ENCODE measurements at places on chromosomes 6 and 20. TPM values are rescaled to one million over a fixed set of nuclear protein-coding genes. Genes with fewer than 3 reads are reported as not detected.

Gene GGTLC1
- total RNA-seq: not detected

Gene PDE7B
- 0.70 TPM for total RNA-seq

Gene MATN4
- total RNA-seq: not detected

Gene HMGN3
- total RNA-seq: 58.5 TPM

Gene ANKRD66
- total RNA-seq: not detected

DNA sequence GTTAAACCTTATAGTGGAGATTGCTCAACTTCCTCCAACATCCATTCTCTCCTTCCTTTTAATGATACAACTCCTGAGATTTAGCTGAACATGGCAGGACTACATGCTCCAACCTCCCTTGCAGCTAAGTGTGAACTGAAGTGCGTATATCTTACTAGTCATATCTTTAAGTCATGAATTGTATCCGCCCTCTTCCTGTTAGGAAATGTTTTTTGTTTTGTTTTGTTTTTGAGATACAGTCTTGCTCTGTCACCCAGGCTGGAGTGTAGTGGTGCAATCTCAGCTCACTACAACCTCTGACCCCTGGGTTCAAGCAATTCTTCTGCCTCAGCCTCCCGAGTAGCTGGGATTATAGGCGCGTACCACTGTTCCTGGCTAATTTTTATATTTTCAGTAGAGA is 8.8 kb upstream of the OSTM1 start:
- DNase-seq: no peak

DNA sequence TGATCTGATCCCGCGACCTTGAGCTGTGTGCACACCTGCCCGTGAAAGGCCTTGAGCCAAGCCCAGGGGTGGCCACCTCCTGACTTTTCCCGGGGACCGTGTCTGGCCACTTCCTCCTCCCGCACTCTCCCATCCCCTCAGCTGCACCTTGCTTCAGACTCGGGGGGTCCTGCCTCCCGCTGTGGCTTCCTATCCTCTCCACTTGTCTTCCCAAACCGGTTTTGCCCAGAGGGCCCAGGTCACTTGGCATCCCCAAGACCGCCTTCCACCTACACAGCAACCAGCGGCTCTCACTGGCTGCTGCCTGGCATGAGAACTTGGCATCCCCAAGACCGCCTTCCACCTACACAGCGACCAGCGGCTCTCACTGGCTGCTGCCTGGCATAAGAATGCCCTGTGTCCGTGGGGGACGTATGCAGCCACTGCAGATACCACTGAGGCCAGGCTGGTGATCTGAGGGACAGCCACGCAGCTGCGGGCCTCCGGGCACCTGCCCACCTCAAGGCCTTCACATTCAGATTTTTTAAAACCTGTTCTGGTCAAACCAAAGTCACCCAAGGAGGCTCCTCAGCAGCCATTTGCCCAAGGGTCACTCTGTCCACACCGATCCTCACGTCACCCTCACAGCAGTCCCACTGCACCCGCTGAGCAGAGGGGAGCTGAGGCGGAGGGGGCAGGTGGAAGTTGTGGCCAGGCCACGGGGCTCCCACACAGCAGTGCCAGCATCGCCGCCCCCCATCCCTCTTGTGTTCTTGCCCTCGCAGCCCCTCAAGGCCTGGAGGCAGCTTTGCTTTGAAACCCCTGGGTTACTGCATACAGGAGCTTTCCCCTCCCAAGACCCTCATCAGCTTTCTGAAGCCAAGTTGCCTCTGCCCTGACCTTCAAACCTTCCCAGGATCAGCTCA is 245.5 kb downstream of the TAF4 start:
- no peak for DNase-seq

- no peak for DNase-seq
Measured at GRCh38 chr20:59354460-59354859, 54.0 kb downstream of the EDN3 start.

DNA sequence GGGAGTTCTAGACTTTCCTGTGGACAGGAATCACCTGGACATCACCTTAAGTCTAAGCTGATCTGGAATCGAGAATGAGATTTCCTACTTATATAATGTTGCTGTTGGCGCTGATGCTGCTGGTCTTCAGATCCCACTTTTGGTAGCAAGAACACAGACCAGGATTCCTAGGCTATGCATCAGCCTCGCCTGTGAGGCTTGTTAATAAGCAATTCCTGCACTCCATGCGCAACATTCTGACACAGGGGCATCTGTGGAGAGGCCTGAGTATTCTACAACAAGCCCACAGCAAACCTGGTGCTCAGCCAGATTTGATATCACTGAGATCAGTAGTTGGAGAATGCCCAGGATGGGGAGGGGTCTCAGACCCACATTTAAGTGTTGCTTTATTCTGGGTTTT is 52.0 kb upstream of the TRIM26 start:
- DNase-seq: no peak

DNA sequence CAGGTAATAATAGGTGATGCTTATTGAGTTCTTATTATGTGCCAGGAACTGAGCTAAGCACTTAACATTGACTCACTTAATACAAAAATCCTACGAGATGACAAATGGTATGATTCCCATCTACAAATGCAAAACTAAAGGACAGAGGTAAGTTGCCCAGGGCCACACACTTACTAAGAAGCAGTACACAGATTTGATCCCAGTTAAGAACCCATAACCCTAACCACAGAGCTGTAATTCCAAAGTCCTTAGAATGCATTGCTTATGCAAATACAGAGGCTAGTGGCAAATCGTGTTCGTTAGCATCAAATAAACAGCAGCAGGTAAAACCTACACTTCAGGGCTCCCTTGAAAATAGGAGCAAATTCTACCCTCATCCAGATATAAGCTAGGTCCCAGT is 104.0 kb downstream of the SASH1 start:
- DNase-seq: no peak

- no peak for DNase-seq
Measured at GRCh38 chr6:129046526-129046925, 163.6 kb downstream of the LAMA2 start.

DNA sequence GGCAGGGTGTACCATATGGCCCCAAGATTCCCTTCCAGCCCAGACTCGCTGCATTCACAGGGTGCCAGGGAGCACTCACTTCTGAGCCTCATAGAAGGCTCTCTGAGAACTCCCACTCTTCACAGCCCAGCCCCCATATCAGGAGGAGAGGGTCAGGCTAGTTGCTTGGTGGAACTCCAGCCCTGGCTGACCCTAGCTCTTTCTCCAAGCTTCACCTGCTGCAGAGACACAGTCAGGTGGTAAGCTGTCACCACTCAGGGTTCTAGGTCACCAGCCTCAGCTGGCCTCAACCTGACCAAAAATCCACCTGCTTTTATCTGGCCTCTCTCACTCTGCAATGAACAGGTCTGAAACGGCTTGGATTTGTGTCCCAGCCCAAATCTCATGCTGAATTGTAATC is 162.7 kb upstream of the MLN start:
- DNase-seq: no peak

- DNase-seq: no peak
Measured at GRCh38 chr6:114432400-114432799, 89.6 kb upstream of the HS3ST5 start.

DNA sequence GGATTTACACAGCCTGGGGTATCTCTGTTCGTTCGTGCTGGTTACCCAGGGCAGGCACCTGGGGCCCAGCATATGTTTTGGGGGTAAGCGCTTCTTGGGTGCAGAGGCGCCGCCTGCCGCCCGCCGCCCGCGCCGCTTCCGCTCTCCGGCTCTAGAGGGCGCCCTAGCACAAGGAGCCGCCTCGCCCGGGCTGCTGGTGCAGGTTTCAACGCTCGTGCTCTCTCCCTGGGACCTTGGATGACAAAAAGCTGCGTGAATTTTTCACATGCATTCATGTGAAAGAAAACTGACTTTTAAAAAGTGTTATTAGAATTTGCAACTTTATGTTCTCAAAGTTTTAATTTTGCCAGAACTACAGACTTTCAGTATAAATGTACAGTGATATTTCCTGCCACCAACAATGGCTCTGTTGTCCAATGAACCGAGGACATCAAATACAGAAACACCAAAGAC is 32.5 kb downstream of the PRR18 start:
- no peak for DNase-seq

GRCh38 chr6:137949686-137950390 is 82.8 kb downstream of the TNFAIP3 start:
- DNase-seq: no peak

DNA sequence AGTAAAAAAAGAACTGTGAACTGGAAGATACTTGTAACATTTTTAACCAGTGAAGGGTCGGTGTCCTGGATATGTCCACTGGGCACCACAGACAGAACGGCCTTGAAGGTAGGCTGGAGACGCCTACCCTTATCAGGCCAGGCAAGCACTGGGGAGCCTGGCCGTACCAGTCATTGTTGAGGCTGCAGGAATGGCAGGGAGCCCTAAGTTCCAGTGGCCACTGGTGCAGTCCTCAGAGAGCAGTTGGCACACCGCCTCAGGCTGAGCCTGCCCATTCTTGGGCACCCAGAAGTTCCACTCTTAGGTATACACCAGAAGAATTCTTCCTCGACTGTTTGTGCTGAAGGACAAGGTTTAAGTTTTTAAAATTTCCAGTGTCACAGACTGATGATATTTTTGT is 20.5 kb downstream of the DNAJC5 start:
- no peak for DNase-seq

DNA sequence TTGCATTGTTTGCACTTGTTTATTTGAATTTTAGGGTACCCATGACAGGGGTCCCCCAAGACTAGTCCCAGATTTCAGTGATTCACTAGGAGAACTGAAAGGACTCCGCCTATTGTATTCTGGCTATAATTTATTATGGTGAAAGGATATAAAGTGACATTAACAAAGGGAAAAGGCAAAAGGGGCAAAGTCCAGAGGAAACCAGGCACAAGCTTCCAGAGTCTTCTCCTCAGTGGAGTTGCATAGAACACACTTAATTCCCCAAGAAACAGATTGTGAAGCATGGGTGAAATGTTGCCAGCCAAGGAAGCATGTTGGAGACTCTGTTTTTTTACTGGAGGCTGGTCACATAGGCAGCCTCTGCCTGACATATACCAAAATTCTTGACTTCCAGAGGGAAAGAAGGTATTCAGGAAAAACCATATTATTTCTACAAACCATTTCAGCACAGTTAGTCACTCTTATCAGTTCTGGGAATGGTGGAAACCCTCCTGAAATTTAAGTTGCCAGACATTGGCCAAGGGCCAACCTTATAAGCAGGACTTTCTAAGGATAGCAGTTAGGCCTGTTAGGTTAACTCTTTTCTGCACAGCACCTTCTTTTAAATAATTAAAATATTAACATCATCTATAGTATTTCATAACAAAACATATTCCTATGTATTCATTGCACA is 71.8 kb downstream of the FIG4 start:
- DNase-seq: no peak

GRCh38 chr20:45987108-45987780 is 15.2 kb upstream of the ZNF335 start:
- DNase-seq: no peak

DNA sequence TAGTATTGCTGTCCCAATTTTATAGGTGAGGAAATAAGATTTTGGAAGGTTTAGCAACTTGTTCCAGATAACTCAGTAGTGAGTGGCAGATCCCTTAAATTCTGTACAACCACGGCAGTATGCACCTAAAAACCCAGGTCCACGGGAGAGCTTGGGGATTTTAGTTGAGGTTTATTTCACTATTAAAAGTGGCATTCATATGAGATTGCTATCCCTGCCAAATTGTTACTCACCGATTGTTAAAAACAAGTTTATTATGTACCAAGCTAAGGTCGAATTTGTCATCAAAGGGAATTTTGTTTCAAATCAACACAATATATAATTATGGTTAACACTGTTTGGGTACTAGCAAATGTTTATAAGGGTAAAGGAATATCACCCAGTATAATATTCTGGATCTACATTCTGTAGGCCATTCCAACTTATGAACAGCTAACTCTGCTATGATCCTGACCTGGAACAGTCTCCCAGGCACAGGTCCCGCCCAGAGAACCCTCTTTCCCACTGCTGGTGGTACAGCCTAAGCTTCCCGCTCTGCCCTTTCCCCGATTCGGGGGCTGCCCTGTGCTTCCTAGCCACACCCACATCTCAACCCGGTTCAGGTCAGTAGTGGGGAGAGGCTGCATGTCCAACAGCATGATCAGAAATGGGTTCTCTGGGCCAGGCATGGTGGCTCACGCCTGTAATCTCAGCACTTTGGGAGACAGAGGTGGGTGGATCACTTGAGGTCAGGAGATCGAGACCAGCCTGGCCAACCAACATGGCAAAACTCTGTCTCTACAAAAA is 24.9 kb downstream of the GPLD1 start:
- DNase-seq: no peak

DNA sequence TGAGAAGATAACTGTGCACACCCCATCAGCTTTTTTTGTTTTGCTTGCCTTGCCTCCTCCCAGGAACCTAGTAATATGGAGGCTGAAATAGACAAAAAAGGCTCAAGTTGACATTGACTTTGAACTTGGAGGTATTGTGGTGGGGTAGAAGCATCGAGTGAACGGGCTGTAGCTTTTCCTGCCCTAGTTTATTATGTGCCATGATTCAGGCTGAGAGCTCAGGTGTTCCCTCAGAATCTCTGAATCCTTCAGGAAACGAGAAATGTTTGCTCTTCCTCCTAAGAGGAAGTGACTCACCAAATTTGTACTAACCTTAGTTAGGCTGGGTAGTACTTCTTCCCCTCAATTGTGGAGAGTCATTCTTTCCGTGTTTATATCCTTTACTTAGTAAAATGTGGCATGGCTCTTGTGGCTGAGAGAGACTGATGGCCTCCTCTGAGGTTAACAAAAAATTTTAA is 98.8 kb downstream of the SASH1 start:
- no peak for DNase-seq

GRCh38 chr6:112286010-112286409 is 31.6 kb upstream of the LAMA4 start:
- DNase-seq: no peak

GRCh38 chr6:11805259-11806053 is 26.9 kb upstream of the ADTRP start:
- DNase-seq: no peak
